Bronchus fibroblast of lung (primary cell): ENCODE measurements at places on chromosomes 7 and 10. TPM values are rescaled to one million over a fixed set of nuclear protein-coding genes. Genes with fewer than 3 reads are reported as not detected.

The PGAM2 gene
- 0.15 TPM in 1 of 2 replicates, not detected in the other for total RNA-seq

The PCDH15 gene
- not detected in 2 replicates for total RNA-seq

The FAM25G gene
- total RNA-seq, result not detected in 2 replicates

The CXCL12 gene
- total RNA-seq, result 10.1 and 11.0 TPM in 2 replicates

The FKBP6 gene
- total RNA-seq, result not detected in 2 replicates

The PTPN20 gene
- 0.34 and 0.45 TPM in 2 replicates for total RNA-seq

The FAM25C gene
- total RNA-seq, result not detected in 2 replicates

The CHAT gene
- not detected in 2 replicates for total RNA-seq

The PTN gene
- total RNA-seq, result 26.6 and 34.3 TPM in 2 replicates

The ALOX5 gene
- not detected in 2 replicates for total RNA-seq

The JCAD gene
- total RNA-seq, result 1.8 and 2.0 TPM in 2 replicates

The POLD2 gene
- total RNA-seq, result 156 and 185 TPM in 2 replicates

The CSTF2T gene
- 16.9 and 18.7 TPM in 2 replicates for total RNA-seq

The TRUB1 gene
- 14.0 and 16.8 TPM in 2 replicates for total RNA-seq

The RP9 gene
- 8.4 and 10.0 TPM in 2 replicates for total RNA-seq

The RPEL1 gene
- total RNA-seq, result under 0.01 TPM in 1 of 2 replicates, not detected in the other

The DRGX gene
- total RNA-seq, result not detected in 2 replicates

The NSUN5 gene
- total RNA-seq, result 38.8 and 40.0 TPM in 2 replicates

The GARIN1A gene
- 0.34 and 0.45 TPM in 2 replicates for total RNA-seq

The C1QL3 gene
- not detected in 2 replicates for total RNA-seq

The OPN4 gene
- total RNA-seq, result not detected in 2 replicates

The CDK14 gene
- total RNA-seq, result 10.7 and 12.1 TPM in 2 replicates

The COL26A1 gene
- total RNA-seq, result 1.0 TPM in 1 of 2 replicates, not detected in the other

The SPRN gene
- total RNA-seq, result 0.59 and 1.2 TPM in 2 replicates

The CRYGN gene
- total RNA-seq, result not detected in 2 replicates

The JAKMIP3 gene
- under 0.01 TPM in 2 replicates for total RNA-seq

The PCGF5 gene
- 18.0 and 25.0 TPM in 2 replicates for total RNA-seq

The EIF4EBP2 gene
- total RNA-seq, result 15.9 and 17.3 TPM in 2 replicates

The ZEB1 gene
- total RNA-seq, result 22.7 and 32.8 TPM in 2 replicates

The VENTX gene
- not detected in 2 replicates for total RNA-seq

The CYP3A7 gene
- total RNA-seq, result 0.34 TPM in 1 of 2 replicates, not detected in the other

The SLC29A4 gene
- 4.2 and 5.2 TPM in 2 replicates for total RNA-seq

The TAS2R5 gene
- not detected in 2 replicates for total RNA-seq

The PRLHR gene
- total RNA-seq, result not detected in 2 replicates

The NUTM2E gene
- total RNA-seq, result not detected in 2 replicates

The HOXA1 gene
- total RNA-seq, result 0.45 and 1.0 TPM in 2 replicates

The OPALIN gene
- total RNA-seq, result not detected in 2 replicates

The NXPH1 gene
- not detected in 2 replicates for total RNA-seq

The GRID1 gene
- not detected in 2 replicates for total RNA-seq

The HTR7 gene
- total RNA-seq, result 2.1 and 2.7 TPM in 2 replicates

The PNLIPRP3 gene
- total RNA-seq, result not detected in 2 replicates
